Spinal cord (tissue), 10 donors: ENCODE measurements at places on chromosomes 7 and 10. TPM values are rescaled to one million over a fixed set of nuclear protein-coding genes. Genes with fewer than 3 reads are reported as not detected.

GRCh38 chr7:67773081-67773480 lies 776.4 kb downstream of the TYW1 start:
- H3K4me3 ChIP-seq: no peak overlapping the region
- no peaks in the 10 kb centered on the region for H3K36me3 ChIP-seq
- H3K4me1 ChIP-seq: peaks cover 8% of the 10 kb centered on the region
- no peak overlapping the region for H3K27ac ChIP-seq
- no peaks in the 10 kb centered on the region for H3K27me3 ChIP-seq

Gene C10orf53
- total RNA-seq: not detected

Gene AKR1E2
- 26.7 TPM for total RNA-seq

DNA sequence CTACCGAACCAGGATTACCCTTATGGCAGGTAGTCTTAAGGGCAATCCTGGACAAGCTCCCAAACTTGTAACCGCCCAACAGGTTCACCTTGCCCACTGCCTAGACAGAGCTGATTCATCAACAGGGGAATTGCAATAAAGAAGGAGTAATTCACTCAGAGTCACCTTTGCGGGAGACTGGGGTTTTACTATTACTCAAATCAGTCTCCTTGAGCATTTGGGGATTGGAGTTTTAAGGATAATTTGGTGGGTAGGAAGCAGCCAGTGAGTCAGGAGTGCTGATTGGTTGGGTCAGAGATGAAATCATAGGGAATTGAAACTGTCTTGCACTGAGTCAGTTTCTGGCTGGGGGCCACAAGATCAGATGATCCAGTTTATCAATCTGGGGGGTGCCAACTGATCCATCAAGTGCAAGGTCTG lies 25.3 kb downstream of the HK1 start:
- H3K36me3 ChIP-seq: no peaks in the 10 kb centered on the region
- H3K4me3 ChIP-seq: no peak overlapping the region
- no peaks in the 10 kb centered on the region for H3K27me3 ChIP-seq
- no peak overlapping the region for H3K27ac ChIP-seq
- H3K4me1 ChIP-seq: no peaks in the 10 kb centered on the region

Gene PILRA
- total RNA-seq: 4.3 TPM

Gene HSPA12A
- total RNA-seq: 35.1 TPM

GRCh38 chr10:88386821-88387773 lies 196.0 kb downstream of the RNLS start:
- H3K27me3 ChIP-seq: no peaks in the 10 kb centered on the region
- H3K36me3 ChIP-seq: no peaks in the 10 kb centered on the region
- H3K27ac ChIP-seq: peak overlapping the region; percentile 83
- H3K4me3 ChIP-seq: peak overlapping the region; percentile 0
- peak; percentile 91 for DNase-seq

- no peaks in the 10 kb centered on the region for H3K36me3 ChIP-seq
- no peaks in the 10 kb centered on the region for H3K4me1 ChIP-seq
- H3K27ac ChIP-seq: no peak overlapping the region
- no peak overlapping the region for H3K4me3 ChIP-seq
- DNase-seq: no peak
Measured at GRCh38 chr7:35289376-35289775, 35.5 kb upstream of the TBX20 start.
